Activated CD4-positive, alpha-beta T cell treated with anti-CD3 and anti-CD28 coated beads, Interleukin-2, amount 50 U/mL, for 16 hours (primary cell): ENCODE measurements at places on chromosomes 11 and 22.

- DNase-seq = no peak
Observed at GRCh38 chr11:21965221-21965620, 227.7 kb upstream of the ANO5 start.

GRCh38 chr22:18148293-18148965 is 1.5 kb upstream of the USP18 start:
- DNase-seq = no peak

- DNase-seq = no peak
Observed at GRCh38 chr11:108508653-108509593, 10.7 kb upstream of the POGLUT3 start.

- peak; percentile 3 for DNase-seq
Observed at GRCh38 chr11:81237139-81237538, 1496.5 kb downstream of the FAM181B start.

GRCh38 chr11:119373921-119374631 is 7.4 kb downstream of the USP2 start:
- DNase-seq = peak; percentile 54

DNA sequence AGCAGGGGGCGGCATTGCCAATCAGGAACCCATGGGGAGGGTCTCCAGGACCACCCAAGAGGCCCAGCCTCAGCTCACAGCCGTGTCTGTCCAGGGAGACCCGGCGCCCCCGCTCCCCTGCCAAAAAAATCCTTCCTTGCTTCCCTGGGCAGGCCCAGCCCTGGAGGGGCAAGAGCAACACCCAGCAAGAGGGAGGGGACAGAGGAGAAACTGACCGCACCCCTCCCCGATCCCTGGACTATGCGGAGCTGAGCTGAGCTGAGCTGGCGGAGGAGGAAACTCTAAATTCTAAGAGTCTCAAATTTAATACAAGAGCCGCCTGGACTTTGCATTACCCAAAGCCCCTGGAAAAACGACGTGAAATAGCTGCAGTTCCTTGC is 52.0 kb upstream of the SHISAL1 start:
- no peak for DNase-seq

DNA sequence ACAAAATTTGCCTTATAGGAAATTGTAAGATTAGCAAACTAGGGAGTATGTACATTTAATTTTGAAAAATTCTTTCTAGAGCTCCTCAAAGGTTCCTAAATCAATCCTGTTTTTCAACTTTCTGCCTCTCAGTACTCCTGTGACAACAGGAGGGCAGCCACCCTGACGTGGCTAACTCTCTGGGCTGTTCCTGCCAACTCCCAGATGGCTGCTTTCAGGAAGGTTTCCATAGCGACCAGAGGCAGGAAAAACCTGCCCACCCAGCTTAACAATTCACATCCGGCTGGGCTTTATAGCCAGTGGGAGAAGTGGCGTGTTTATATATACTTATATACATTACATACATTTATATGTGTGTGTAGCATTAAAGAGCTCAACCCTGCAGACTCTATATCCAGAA is 26.5 kb downstream of the SGSM3 start:
- no peak for DNase-seq

DNA sequence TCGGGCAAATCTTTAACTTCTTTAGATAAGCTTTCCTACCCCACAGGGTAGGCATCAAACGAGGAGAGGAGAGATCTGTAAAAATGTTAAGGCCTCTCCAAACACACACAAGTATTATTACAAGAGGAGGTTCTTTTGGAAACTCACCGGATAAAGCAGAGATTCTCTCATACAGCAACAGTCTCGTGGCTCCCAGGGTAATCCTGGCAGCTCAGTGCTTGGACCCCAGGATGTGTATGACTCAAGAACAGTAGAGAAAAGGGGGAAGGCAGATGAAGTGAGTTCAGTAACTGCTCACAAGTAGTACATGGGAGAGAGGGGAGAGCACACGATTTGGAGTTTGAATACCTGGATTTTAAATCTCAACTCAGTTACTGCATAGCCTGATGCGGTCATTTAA is 120.9 kb downstream of the FEZ1 start:
- no peak for DNase-seq

DNA sequence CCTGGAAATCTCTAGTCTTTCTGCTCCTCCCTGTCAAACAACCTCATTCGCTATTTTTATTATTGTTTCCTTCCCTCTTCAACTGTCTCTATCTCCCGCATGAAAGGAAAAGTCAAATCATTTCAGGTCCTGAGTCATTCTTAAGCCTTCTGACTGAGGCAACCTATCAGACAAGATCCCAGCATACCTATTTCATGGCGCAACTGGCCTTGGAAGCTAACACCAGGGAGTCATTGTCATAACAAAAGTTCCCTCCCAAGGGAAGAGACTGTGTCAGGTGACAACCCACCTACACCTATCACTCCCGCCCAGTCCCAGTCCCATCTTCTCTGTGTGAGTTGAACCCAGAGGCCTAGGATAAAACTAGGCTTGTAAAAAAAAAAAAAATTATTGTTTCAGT is 10.2 kb upstream of the ARHGAP42 start:
- no peak for DNase-seq

DNA sequence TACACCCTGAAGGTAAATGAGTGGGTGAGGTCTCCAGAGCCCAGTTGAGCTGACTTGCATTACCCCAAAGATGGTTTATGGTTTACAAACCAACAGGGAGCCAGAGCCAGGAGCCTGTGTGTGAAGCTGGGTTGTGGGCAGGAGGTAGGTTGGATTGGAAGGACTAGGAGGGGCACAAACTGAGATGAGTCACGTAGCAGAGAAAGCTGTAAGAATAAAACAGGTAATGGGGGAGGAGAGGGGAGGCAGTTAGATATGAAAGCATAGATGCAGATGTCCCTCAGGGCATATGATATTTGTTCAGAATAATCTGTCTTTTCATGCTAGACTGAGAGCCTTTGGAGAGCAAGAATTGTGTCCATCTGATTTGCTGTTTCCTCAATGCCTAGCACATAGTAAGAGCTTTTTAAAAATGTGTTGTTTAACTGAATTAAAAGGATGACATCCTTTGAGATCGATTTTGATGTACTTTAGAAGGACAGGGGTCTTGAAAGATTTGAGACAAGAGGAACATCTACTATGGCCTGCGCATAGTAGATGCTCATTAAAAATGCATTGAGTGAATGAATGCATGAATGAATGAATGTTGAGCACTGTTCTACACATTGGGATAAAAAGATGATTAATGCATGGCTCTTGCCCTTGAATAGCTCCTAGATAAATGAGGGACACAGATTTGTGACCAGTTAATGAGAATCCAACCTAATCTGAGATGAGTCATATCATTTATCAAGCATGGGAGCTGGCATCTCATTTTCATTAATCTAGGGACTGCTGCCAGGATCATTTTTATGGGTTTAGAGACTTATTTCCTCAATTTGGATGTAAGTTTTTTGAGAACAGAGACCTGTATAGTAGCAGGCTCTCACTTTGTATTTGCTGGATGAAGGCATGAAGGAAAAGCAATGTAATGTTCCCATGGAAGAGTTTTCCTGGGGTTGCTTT is 175.8 kb upstream of the BDNF start:
- no peak for DNase-seq
